ENCODE measurements at places on chromosomes 11 and 22. TPM values are rescaled to one million over a fixed set of nuclear protein-coding genes. Genes with fewer than 3 reads are reported as not detected.
A peak's percentile ranks its signal among the peaks of the same experiment; 100 is the strongest.

GRCh38 chr22:28441720-28442263, 237.8 kb downstream of the TTC28 start:
- ATAC-seq, result peak; percentile 17

DNA sequence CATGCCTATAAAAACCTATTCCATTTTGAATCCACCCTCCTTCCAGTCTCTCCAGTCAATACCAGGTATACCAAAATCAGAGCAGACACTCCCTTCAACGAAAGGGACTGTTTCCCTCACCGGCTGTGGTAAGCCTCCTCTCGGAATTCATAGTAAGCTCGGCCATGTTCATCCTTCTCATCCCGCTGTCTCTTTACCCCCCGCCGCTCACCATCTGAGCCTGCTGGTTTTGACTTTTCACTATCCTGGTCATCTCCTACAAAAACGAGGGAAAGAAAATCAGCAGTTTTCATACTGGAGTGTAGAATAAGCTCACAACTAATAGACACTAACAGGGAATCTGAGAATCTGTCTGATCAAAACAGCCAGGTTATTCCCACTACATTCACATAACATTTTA, 3.1 kb downstream of the HNRNPUL2 start:
- ATAC-seq, result no peak

DNA sequence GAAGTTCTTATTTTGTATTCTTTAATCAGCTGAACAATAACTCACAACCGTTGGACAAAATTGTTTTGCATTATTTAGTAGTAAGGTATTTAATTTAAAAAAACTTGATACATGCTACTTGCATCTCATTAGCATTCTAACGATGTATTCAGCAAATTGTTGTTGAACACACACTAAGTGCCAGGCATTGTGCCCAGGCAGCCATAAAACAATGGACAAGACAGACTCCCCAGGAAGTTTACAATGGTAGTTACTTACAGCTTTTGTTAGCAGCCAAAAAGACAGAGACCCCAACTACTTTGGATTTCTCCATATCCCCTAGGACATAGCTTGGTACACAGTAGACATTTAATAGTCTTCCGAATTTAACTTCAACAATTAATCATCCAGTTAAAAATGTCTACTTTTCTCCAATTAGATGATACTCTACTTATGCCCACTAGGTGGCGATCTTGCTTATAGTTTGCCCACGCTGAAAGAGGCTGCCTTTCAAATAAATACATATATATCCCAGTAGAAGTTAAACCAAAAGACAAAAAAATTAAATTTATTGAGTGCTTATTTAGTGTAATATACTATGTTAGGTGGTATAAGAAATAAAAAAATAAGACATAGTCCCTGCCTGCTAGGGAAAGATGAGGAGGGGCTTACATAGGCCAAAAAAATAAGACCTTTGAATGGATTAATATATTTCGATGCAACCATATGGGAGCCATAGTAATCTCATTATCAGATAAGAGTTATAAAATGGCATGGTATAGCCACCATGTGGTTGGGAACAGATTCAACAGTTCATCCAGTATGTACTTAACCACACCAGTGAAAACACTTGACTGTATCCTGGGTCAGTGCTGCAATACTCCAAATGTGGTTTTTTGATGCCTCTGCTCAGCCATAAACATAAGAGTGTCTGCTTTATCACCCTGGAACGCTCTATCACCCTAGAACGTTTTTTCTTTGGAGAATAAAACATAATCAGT, 2.0 kb upstream of the FJX1 start:
- no peak for ATAC-seq

GRCh38 chr11:118015385-118015841, 29.2 kb downstream of the IL10RA start:
- ATAC-seq, result no peak

DNA sequence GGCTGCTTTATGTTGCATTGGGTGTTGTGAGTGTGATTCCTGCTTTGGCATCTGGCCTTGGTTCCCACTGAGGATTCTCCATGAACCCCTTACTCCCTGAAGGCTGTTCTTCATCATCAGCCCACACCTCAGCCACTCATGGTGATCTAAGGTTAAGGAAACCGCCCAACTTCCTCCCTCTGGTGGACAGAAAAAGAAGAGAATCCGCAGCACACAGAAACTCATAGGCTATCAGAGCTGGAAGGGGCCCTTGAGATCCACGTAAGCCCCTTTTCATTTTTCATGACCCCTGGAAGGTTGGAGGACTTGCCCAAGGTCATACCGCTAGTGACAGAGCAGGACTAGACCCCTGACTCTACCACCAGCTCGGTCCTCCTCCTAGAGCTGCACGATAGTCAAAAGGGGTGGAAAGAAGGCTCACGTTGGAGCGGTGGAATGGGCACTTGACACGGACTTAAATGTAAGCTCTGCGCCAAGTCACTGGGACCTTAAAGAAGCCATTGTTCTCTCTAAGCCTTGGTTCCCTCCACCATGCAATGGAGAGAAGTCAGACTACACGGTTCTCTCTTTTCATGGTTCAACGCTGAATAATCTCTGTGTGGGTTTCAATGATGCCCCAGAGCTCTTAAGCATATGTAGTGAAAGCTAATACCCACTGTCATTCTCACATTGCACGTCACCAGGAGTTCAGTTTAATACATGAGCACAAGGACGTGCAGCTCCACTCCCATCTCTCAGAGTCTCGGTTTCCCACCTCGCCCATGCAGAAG, 83.6 kb upstream of the CRTAM start:
- peak; percentile 88 for ATAC-seq

DNA sequence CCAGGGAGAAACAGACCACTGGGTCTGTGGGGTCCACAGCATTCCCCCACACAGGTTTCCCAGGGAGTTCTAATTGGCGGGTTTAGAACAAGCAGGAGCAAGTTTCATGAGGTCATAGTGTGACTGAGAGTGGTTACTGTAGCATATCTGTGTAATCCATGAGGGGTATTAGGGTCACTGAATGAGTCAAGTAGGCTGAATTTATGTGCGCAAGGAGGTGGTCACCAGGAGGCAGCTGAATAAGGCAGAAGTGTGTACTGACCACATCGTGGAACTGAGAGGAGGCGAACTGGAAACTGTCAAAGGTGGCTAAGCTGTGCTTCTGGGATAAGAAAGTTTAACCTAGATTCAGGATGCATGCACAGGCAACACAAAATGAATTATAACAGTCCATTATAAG, 876.0 kb downstream of the METTL15 start:
- ATAC-seq, result no peak

DNA sequence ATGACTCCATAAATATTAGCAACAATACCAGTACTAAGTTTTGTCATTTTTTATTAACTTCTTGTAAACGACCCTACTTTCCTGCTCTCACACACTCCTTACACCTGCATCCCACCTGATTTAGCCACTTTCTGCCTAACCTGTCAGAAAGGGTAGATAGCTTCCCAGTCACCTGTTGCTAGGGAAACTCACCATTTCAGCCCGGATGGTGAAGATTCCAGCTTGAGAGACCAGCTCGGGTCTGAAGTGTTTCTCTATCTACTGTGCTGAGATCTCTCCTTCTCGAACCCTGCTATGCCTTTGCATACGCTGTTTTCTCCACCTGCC, at the start of gene PARVG:
PARVG (plus strand) TSS at position 220 of the 327 bp plus-strand sequence. CDS start 2,405 bp downstream, outside the sequence.
- no peak for ATAC-seq

- no peak for ATAC-seq
Measured at GRCh38 chr11:41267451-41267850, 192.0 kb downstream of the LRRC4C start.

DNA sequence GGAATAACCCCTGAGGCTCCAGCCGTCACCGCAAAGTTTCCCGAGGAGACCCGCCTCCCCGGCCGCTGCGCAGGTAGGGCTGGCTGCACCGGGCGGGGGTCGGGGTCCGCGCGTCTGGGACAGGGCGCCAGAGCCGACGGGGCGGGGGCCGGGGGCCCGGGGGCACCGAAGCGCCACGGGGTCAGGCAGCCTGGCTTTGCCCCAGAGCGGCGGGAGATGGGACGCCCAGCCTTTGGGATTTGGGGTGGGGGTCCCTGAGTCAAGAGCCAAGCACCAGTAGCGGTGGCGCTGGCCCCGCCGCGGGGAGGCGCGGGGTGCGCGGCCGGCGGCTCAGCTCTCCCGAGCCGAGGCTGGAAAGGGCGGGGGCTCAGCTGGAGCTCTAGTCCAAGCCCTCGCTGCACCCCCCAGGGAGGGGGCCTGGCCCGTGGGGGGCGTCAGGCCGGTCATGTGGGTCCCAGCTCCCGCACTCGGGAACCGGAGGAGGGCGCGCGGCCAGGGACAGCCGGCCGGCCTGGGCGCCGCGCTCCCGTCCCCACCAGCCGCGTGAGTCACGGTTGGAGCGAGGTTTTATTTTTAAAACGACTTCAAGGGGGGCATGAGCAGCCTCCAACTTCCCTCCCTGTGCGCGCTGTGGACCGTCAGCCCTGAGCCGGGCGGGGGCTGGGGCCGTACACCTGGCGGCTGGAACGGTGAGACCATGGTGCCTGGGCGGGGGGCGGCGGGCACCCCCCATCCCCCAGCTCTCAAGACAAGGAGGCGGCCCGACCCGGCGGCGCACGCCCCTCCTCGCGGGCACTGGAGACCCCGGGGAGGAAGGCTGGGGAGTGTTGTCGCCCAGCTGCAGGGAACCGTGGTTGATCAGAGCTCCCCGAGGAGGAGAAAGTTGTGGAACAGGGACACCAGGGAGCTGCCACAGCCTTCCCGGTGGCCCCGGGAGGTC, 626 bp downstream of the FLRT1 start:
- ATAC-seq, result peak; percentile 75

- ATAC-seq, result no peak
Measured at GRCh38 chr22:48857202-48857805, 970.4 kb downstream of the BRD1 start.

DNA sequence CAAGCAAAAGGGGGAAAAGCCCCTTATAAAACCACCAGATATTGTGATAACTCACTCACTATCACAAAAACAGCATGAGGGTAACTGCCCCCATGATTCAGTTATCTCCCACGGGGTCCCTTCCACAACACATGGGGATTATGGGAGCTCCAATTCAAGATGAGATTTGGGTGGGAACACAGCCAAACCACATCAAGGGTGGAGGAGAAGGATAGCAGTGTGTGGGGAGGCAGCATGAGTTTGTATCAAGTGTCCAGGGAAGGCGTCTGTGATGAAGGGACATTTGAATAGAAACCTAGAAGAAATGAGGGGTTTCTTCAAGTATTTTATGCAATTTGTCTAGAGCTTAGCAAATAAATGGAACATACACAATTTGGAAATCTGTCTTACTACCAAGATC, 98.2 kb downstream of the SLC1A2 start:
- ATAC-seq, result peak; percentile 3

GRCh38 chr11:117796872-117797529, at the start of gene DSCAML1:
DSCAML1 (minus strand) TSS chr11:117797216; CDS start chr11:117797079, 137 bp downstream.
- ATAC-seq, result peak; percentile 82

DNA sequence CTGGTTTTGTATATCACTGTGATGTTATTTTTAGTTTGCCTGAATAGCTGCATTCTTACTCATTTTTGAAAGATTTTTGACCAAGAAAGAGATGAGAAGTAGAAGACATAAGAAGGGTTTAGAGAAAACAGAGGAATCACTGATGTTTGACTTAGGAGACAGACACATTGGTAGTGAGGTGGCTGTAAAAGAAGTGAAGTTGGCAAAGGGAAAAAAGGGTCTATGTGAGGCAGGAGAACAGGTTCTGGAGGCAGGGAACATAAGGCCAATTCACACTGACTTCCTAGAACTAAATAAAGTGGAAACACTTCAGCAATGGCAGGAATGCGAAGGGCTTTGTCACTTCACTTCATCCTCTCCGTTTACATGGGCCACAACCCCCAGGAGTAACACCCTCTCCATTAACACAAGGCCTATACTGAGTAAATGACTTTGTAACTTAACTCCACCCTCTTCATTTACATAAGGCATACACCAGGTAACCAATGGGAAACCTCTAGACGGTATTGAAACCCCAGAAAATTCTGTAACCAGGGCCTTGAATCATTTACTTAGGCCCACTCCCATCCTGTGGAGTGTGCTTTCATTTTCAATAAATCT, 36.5 kb downstream of the CTSC start:
- ATAC-seq, result peak; percentile 90

GRCh38 chr11:88424881-88425280, 87.3 kb upstream of the CTSC start:
- no peak for ATAC-seq

DNA sequence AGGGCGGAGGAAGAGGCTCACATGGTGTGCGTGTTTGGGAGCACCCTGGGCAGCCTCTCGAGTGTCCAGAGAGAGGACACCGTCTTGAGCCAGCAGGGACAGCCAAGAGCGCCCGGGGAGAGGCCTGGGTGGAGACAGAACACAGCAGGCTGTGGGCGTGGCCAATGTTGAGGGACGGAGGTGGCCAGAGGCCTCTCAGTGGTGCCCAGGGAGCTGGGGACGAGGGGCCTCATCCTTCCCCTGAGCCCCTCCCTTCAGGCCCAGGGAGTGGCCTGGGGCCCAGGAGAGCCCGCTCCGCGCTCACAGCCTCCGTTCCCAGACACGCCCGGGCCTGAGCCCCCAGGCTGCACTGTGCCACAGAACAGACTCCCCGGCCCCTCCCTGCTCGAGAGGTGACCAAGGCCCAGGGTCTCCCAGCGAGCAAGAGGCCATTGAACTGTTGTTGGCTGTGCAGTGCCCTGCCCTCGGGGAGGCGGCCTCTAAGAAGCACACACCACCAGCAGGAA, 48.4 kb downstream of the CDKN1C start:
- peak; percentile 94 for ATAC-seq

DNA sequence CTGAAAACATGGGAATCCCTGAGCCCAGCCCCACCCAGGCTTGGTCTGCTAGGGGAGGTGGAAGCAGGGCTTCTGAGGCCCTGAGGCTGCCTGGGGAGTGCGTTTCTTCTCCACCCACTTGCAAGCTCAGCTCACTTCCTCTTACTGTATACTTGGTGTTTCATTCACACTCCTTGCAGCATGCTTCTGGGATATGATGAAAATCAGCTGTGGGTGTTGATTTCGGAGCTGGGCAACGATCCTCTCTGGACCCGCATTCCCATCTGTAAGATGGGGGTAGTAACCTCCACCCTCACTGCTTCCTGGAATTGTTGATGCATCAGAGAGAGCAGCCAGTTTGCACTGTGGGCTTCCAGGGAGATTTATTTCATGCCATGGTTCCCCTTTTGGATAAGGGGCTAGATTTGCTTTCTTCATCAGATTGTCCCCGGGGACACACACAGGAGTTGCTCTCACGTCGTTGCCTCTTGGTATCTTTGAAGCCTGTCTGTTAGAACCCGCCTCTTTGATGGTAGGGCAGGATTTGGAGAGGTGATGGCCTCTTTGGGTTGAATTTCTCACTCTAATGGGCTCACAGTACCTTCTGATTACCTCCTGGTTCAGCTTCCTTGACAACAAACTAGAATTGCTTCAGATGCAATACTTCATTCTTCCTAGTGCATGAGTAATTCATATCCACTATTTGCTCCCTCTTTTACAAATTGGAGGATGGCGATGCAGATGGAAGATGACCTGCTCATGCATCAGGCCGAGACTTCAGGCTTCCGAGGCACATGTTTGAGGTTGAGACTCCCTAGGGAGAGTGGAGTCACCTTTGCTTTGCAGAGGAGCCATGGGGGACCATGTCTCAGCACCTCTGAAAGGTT, 40.4 kb downstream of the BCR start:
- peak; percentile 72 for ATAC-seq

- no peak for ATAC-seq
Measured at GRCh38 chr11:96063053-96063452, 139.1 kb upstream of the MTMR2 start.

GRCh38 chr11:129319201-129319600, 56.4 kb upstream of the BARX2 start:
- no peak for ATAC-seq

TRIM48 gene
- total RNA-seq, result not detected

GUCY1A2 gene
- 30.6 TPM for total RNA-seq

WNT11 gene
- total RNA-seq, result 0.18 TPM

RASL10A gene
- not detected for total RNA-seq

FAT3 gene
- total RNA-seq, result 0.15 TPM

C11orf91 gene
- total RNA-seq, result 0.77 TPM

SELENOM gene
- 124 TPM for total RNA-seq

CASP5 gene
- not detected for total RNA-seq
